ENCODE measurements at places on chromosomes 12 and 14.

- DNase-seq, result peak; percentile 41
Observed at GRCh38 chr14:61460718-61461611, 139.6 kb downstream of the PRKCH start.

- DNase-seq, result no peak
Observed at GRCh38 chr12:115267891-115268290, 583.9 kb upstream of the TBX3 start.

DNA sequence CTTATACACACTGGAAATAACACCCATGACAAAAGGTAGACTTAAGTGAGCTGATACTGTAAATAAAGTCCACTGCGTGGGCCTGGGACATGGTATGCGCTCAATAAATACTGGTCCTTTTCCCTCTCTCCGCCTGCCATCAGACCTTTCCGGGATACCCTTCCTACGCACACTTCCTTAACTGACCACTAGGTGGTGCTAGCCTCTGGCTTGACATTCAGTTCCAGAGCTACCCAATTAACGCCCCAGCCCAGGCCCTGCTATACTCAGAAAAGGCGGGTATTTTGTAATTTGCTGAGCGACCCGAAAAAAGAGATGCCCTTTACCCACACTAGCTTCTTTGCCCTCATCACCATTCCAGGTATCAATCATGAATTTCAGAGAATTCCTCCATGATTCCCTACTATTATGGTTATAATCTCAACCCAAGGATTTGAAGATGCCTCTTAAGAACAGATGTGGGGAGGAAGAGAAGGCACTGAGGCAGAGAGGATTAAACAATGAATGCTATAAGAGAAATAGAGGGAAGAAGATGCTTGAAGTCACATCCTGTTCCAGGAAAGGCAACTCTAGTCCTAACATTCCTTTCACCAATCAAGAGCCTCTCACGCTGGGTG lies 3.9 kb upstream of the LRP1 start:
- peak; percentile 67 for DNase-seq

- no peak for DNase-seq
Observed at GRCh38 chr12:6822426-6823135, 960 bp downstream of the GPR162 start.

DNA sequence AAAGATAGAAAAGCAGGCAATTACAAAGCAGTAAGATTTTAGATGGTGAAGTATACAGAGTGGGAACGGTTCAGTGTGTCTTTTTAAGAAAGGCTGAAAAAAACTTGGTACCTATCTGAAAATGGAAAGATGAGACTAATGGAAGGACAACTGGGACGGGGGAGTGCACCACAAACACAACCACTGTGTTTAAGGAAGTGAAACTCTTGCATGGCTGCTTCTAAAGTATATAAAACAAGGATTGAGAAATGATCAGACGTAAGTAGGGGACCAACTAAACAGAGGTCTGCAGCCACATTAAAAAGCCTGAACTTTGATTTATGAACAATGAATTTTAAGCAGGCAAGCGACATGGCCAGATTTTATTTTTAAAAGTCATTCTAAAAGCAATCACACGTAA lies 328.6 kb downstream of the MDGA2 start:
- DNase-seq, result no peak

DNA sequence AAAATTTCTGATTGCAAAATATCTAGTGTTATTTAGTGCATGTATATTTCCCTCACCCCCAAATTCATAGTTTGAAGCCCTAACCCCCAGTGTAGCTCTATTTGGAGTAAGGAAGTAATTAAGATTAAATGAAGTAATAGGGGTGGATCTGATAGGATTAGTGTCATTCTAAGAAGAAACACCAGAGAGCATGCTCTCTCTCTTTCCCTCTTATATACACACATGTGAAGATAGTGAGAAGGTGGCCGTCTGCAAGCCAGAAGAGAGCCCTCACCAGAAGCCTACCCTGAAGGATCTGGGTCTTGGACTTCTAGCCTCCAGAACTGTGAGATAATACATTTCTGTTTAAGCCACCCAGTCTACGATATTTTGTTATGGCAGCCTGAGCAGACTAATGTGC lies 120.3 kb downstream of the TMEM30B start:
- no peak for DNase-seq

DNA sequence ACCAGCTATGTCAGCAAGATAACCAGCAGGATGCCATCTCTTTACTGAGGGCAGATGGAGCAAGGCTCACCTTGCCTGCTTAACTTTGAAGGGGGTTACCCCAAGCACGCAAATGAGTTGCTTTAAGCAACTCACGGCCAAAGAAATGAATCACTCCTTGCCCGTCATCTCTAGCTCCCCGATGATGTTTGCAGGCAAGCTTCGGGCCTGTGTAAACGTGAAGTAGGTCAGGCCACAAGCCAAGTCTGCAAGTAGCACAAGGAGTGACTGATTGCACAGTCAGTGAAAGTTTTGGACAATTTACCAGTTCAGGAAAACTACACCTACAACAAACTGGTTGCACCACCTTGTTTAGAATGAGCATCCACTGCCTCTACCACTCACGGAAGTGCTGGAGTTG lies 699.7 kb upstream of the TBX3 start:
- DNase-seq, result no peak

GRCh38 chr14:102171173-102172020 lies 31.7 kb downstream of the WDR20 start:
- DNase-seq, result no peak

GRCh38 chr12:26648066-26648465 lies 184.9 kb downstream of the ITPR2 start:
- no peak for DNase-seq

GRCh38 chr14:26204728-26205479 lies 392.9 kb downstream of the NOVA1 start:
- DNase-seq, result no peak

- DNase-seq, result no peak
Observed at GRCh38 chr14:72892103-72892878, 1.6 kb downstream of the DPF3 start.

GRCh38 chr12:24139035-24139434 lies 189.6 kb upstream of the SOX5 start:
- no peak for DNase-seq

- no peak for DNase-seq
Observed at GRCh38 chr14:98926146-98926545, 345.9 kb downstream of the BCL11B start.

DNA sequence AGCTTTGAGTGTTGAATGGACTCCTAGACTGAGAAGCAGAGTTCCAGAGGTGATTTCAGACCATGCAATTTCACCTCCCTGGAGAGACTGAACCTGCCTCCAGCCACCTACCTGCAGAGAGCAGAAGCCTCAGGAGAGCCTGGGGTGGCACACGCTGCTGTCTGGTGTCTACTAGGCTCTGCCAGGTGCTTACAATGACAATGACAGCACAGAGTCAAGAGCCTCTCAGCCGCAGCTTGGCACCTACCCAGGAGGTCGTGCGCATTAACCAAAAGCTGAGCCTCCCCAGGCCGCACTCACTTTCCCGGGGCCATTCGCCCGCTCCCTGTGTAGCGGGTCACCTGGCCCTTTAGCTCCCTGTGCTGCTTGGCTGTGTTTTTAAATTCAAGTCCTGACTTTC lies 63.2 kb downstream of the TESC start:
- DNase-seq, result no peak
